ENCODE measurements at places on chromosomes 13 and 19.

DNA sequence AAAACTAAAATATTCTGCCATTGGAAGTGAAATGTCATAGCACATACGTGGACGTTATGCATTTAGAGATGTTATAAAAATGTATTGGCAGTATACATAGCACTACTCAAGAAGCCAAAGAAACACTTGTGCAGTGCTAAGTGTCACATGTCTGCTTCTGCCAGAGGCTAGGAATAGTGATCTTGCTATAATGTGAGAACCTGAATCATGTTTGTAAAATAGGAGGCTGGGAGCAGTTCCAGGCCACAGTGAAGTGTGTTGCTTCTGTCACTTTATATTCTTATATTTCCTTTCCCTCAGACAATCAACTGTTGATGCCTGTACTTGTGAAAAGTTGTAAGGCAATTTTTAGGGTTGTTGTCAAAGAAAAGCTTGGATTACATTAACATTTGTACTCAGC is 3.4 kb downstream of the TRAPPC2B start:
- no peak for DNase-seq

- DNase-seq = no peak
Observed at GRCh38 chr13:29522044-29522685, 73.3 kb downstream of the SLC7A1 start.

DNA sequence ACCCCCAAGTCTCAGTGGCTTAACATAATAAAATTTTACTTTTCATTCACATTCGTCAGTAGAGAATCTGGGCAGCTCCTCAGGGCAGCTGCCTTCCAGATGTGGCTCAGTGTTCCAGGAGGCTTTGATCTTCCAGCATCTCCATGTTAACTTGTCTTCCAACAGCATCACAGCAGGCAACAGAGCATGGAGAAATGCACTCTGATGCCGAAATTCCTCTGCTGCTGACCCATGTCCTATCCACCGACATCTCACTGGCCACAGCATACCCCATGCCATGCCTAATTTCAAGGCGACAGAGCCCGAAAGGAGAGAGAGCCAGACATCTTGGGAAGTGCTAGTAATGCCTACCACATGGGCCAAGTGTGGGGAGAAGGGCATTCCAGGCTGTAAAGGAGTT is 64.9 kb upstream of the MEDAG start:
- no peak for DNase-seq

- no peak for DNase-seq
Observed at GRCh38 chr19:40266912-40267600, 18.1 kb downstream of the AKT2 start.

DNA sequence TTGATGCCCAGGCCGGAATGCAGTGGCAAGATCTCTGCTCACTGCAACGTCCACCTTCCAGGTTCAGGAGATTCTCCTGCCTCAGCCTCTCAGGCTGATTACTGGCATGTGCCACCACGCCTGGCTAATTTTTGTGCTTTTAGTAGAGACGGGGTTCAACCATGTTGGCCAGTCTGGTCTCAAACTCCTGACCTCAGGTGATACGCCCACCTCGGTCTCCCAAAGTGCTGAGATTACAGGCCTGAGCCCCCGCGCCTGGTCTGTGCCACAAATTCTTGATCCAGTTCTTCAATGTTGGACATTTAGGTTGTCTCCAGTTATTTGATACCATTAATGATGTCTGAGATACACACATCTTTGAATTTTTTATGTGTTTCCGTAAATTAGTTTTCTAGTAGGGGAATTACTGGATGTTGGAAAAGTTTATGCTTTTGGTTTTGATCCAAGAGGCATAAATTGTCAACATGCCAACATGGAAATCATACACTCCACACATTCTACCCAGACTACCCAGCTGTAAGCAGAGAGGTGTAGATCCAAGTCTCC is 525 bp upstream of the COG3 start:
- no peak for DNase-seq

GRCh38 chr19:10290876-10291553 is 1.3 kb downstream of the ICAM5 start:
- peak; percentile 28 for DNase-seq

DNA sequence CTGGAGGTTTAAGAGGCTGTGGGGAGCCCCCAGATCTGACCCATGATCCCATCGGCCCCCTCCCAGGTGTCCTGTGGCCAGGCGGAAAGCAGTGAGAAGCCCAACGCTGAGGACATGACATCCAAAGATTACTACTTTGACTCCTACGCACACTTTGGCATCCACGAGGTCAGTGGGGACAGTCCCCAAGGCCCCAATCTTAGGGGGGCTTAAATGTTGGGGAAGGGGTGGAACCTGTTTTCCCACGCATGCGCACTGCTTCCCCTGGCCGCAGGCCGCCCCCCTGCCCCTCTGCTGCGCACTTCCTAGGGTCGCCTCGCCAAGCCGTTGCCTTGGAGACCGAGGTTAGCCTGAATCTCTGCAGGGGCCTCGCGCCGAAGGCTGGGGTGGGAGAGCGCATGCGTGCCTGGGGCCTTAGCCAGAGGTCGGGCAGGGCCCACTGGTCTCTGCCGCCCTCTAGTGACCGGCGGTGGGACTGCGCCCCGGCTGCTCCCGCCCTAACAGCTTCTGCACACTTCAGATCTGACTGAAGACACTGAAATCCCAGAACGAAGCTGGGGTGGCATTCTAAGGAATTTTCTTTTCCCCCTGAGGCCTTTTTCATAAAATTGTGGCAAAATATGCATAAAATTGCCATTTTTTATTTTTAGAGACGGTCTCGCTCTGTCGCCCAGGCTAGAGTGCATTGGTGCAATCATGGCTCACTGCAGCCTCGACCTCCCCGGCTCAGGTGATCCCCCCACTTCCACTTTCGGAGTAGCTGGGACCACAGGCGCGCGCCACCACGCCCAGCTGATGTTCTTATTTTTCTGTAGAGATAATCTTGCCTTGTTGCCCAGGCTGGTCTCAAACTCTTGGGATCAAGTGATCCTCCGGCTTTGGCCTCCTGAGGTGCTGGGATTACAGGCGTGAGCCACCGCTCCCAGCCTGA is 3.6 kb downstream of the PRMT1 start:
- peak; percentile 96 for DNase-seq

DNA sequence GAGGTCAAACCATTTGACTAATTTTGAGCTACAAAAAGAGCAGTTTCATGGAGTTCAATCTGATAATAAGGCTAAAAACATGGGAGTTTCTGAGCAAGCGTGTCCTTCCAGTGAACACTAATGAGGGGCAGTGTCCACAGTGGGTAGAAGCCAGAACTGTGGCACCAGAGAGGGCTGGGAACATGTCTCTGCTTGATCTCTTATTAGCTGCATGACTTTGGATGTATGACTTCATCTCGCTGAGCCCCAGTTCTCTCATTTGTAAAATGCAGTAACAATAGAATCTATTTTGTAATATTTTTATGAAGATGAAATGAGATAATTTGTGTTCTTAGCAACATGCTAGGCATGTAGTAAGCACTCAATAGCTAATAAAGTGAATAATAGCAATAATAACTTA is 69.8 kb downstream of the HS6ST3 start:
- DNase-seq = no peak

GRCh38 chr13:64591971-64592370 is 2638.2 kb downstream of the PCDH9 start:
- no peak for DNase-seq

DNA sequence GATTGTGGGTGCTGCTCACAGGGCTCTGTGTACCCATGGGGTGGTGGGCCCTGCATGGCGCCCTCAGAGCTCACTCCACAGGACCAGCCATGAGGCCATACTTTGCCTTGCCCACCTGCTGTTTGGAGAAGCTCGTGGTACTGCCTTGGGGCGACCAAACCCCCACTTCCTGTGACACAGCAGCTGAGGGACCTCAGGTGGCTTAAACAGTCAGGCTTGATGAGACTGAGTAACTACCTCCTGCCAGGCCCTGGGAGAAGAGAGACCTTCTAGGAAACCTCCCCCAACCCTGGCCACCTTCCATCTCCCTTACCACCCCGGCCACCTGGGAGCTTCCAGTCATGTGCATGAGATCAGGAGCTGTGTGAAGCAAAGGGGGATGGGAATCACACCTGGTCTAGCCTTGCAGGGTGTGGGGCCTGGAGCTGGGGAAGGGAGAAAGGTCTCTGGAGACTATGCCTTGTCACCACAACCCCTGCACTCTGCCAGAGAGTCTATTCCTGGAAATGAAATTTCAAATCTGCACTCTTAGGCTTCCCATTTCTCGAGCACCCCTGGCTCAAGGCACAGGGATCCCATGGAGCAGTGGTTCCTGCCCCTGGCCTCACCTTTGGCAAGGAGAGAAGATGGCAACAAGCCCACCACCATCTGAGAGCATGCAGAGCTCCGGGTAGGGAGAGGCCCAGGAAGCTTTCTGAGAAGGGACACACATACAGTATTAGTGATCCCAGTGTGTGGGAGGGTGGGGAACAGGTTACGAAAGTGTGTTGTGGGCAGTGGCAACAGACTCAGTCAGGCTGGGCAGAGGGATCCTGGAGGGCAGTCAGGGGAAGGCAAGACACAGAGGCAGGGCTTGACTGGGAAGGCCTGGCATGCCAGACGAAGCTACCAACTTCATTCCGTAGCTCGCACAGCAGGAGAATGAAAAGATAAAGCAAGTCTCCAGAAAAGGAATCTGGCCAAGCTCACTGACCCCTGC is 125.0 kb downstream of the URI1 start:
- no peak for DNase-seq
